ENCODE measurements at places on chromosomes 7 and 10. TPM values are rescaled to one million over a fixed set of nuclear protein-coding genes. Genes with fewer than 3 reads are reported as not detected.

Gene HABP2
- not detected for total RNA-seq

GRCh38 chr7:158390460-158390859 lies 197.2 kb downstream of the PTPRN2 start:
- no peaks in the 10 kb centered on the region for H3K4me1 ChIP-seq
- H3K27ac ChIP-seq: no peak overlapping the region
- no peak for DNase-seq
- H3K36me3 ChIP-seq: no peaks in the 10 kb centered on the region

GRCh38 chr10:14736600-14737081 lies 38.1 kb downstream of the FAM107B start:
- DNase-seq: no peak
- H3K36me3 ChIP-seq: no peaks in the 10 kb centered on the region
- no peak overlapping the region for H3K4me3 ChIP-seq
- H3K27ac ChIP-seq: peak overlapping the region; percentile 18
- H3K4me1 ChIP-seq: peaks cover 47% of the 10 kb centered on the region
- no peaks in the 10 kb centered on the region for H3K27me3 ChIP-seq

DNA sequence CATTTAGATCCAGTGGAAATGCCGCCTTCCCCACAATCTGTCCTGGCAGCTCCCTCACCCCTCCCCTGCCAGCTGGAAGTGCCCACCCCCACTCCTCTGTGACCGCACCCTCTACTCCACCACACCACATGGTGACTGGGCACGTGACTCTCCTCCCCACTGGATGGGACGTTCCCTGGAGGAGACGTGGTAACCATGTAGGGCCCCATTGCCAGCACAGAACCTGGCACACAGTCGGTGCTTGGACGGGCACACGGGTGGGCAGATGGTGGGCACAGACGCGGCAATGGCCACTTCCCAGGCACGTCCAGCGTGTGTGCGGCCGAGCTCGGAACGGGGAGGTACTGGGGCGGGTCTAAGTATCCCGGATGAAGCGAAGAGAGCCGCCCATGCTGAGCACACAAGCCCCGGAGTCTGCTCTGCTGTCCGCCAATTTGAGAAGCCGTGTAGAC lies 245.6 kb downstream of the MAD1L1 start:
- H3K4me3 ChIP-seq: peak overlapping the region; percentile 71
- H3K36me3 ChIP-seq: no peaks in the 10 kb centered on the region
- no peak for DNase-seq

DNA sequence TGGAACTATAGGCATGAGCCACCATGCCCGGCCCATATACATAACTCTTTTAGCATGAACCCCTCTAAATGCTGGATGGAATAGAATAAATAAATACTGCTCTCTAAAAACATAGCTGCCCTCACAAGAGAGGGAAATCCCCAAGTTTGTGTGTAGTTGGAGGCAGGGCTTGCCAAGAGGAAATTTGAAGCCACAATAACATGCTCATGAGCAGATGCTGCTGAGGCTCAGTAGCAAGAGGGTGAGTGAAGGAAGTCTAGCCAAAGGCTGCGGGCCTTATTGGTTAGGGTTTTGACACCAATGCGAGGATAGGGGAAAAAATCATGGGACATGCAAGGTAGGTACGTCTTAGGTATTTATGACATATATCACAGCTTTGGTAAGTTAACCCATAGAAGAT lies 17.3 kb downstream of the TPK1 start:
- peak overlapping the region; percentile 73 for H3K4me3 ChIP-seq
- H3K4me1 ChIP-seq: peaks cover 81% of the 10 kb centered on the region
- peak; percentile 66 for DNase-seq
- H3K27me3 ChIP-seq: no peaks in the 10 kb centered on the region

DNA sequence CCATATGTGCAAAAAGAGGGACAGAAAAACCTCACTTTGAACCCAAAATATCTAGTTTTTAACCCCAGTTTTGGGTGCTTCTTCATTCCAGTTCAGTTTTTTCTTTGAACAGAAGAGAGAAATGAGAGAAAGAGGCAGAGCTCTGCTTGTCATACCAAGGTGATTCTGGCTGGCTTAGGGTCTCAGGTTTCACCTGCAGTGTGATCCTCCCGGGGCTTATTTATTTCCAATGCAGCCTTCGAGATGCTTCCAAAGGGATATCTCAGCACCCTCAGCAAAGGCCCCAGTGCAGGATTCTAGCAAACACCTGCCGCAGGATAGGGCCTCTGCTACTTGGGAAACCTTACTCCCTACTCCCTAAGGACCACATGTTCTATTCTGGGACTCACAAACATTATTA lies 131.3 kb downstream of the WDR11 start:
- H3K4me1 ChIP-seq: peaks cover 3% of the 10 kb centered on the region
- H3K36me3 ChIP-seq: peaks cover 8% of the 10 kb centered on the region
- no peak for DNase-seq
- peaks cover 39% of the 10 kb centered on the region for H3K27me3 ChIP-seq
- no peak overlapping the region for H3K27ac ChIP-seq

DNA sequence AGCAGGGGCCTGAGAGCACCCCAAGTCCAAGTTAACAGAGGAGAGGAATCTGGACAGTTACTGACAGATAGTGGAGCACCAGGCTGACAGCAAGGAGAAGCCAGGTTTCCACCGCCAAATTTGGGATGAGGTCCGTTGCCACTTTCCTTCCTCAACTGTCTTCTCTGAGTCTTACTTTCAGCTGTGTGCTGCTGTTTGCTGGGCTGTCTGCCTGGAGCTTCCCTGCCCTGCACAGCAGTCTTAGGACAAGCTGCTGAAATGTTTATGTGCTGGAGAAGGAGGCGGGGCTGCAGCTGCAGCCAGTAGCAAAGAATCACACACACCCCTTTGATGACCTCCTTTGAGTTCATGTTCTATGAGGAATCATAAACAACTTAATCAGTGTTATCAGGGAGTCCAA lies 17.4 kb upstream of the CYP3A7 start:
- no peaks in the 10 kb centered on the region for H3K4me1 ChIP-seq
- H3K4me3 ChIP-seq: no peak overlapping the region
- no peak overlapping the region for H3K27ac ChIP-seq
- no peak for DNase-seq
- H3K36me3 ChIP-seq: peaks cover 4% of the 10 kb centered on the region

DNA sequence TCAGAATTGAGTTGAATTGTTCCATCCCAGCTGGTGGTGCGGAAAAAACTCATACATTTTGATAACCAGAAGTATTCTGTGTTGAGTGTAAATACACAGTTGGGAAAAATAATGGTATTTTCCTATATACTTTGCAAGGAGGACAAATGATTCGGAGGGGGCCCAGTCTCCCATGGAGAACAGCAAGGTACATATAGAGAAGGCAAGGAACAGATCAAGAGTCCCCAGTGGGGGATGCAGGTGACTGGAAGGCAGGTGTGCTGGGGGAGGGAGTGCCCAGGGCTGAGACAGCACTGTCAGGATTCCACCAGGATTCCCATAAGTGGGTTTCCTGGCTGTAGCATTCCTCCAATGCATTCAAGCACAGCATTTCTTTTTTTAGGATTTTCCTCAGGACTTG lies 10.8 kb upstream of the ADCY1 start:
- H3K27ac ChIP-seq: no peak overlapping the region
- no peaks in the 10 kb centered on the region for H3K4me1 ChIP-seq
- DNase-seq: no peak
- H3K36me3 ChIP-seq: peaks cover 5% of the 10 kb centered on the region
- H3K4me3 ChIP-seq: no peak overlapping the region

- peaks cover 1% of the 10 kb centered on the region for H3K36me3 ChIP-seq
- H3K27me3 ChIP-seq: peaks cover 18% of the 10 kb centered on the region
- no peak overlapping the region for H3K27ac ChIP-seq
- peaks cover 14% of the 10 kb centered on the region for H3K4me1 ChIP-seq
- no peak overlapping the region for H3K4me3 ChIP-seq
Measured at GRCh38 chr10:32437334-32437733, 8.6 kb upstream of the CCDC7 start.

DNA sequence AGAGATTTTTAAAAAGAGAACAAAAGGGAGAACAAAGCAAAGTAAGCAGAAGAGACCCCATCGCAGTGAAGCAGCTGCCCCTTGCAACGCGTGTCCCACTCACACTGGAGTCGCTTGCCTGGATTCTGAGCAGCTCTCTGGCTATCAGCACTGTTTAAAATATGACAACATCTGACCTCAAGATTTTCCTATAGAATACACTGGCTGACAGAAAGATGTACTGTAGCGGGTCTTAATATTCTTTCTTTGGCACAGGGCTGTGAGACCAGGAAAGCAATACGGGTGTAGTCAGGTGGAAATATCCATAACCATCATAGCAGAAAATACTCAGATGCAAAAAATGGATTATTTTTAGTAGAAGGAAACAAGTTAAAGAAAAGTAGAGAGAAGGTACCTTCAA lies 125.7 kb upstream of the TNS3 start:
- no peak for DNase-seq
- H3K4me1 ChIP-seq: no peaks in the 10 kb centered on the region
- H3K36me3 ChIP-seq: no peaks in the 10 kb centered on the region
- H3K27me3 ChIP-seq: no peaks in the 10 kb centered on the region
- no peak overlapping the region for H3K27ac ChIP-seq
- H3K4me3 ChIP-seq: no peak overlapping the region

- no peaks in the 10 kb centered on the region for H3K36me3 ChIP-seq
- DNase-seq: no peak
- peaks cover 14% of the 10 kb centered on the region for H3K4me1 ChIP-seq
- peaks cover 75% of the 10 kb centered on the region for H3K27me3 ChIP-seq
Measured at GRCh38 chr10:21501091-21501490, 24.4 kb downstream of the SKIDA1 start.
